ENCODE measurements at places on chromosomes 11 and 22.

GRCh38 chr22:19442166-19442565, 5.3 kb downstream of the C22orf39 start:
- DNase-seq = no peak

DNA sequence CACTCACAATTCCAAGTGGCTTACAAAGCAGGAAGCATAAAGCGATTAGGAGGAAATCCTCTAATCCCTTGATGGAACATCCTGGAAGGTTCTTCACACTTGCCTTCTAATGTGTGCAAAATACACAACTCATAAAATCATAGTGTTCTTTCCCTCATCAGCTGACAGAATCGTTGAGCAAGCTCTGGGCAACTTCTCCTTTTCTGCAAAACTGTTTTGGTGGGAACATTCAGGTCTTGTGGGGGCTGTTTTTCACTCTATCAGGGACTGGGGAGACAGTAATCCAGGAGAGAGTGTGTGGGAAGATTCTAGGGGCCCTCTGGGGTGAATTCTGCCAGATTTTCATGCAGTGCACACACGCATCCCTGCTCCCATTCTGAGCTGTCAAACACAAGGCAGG, 53.2 kb downstream of the IRAG1 start:
- no peak for DNase-seq

GRCh38 chr11:30653606-30654005, 67.5 kb upstream of the MPPED2 start:
- no peak for DNase-seq

DNA sequence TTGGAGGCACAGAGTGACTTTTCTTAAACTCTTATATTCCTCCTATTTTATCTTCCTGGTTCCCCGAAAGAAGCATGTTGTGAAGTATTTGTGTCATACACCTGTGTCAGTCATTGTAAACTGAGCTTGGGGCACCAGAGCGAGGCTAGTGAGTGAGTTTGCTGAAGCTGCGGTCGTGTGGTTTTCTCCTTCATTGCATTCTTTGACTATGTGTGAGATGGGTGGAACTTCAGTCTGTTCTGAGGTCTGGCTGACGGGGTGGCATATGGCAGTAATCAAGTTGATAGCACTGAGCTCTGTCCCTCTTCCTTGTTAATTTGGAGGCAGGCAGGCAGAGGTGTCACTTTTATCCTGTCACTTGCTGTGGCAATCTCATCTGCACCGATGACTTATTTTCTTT, 4.2 kb downstream of the VPS26B start:
- peak; percentile 45 for DNase-seq

DNA sequence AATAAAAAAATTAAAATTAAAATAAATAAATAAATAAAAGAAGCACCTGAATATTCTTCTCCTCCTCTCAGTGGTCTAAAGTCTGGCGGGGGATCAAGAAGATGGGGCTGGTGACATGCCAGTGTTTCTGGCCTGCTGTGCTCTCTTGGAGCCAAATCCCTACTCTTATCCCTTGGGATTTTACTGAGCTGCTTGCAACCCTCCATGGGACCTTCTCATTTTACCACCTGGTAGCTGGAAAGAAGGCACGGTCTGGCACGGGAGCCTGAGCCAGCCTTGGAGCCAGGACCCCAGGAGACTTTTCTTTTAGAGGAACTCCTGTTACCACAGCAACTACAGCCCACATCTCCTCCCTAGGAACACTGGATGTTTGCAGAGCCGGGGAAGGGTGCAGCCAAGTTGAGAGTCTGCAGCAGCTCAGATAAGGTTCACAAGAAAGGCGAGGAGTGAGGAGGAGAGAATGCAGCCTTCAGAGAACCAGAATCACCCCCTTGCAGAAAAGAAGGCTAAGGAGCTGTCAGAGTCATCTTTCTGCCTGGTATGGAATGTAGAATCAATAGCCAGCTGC, 21.4 kb downstream of the CD6 start:
- no peak for DNase-seq

DNA sequence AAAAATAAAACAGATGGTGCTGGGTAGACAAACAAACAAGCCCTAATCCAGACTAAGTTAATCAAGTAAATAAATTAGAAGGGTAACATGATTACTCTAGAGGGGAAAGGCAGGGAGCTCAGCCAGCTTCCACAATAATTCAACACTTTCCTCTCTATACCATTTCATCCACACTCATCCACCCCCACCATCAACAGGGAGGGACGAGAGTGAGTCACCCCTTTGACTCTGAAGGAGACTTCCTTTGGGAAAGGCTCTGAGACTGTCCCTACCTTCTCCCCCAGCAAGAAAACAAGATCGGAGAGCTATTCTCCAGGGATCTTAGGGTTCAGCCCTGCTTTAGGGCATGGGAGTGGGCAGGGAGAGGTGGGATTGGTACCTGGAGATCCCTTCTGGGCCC, 33.1 kb downstream of the TRIM66 start:
- DNase-seq = no peak

DNA sequence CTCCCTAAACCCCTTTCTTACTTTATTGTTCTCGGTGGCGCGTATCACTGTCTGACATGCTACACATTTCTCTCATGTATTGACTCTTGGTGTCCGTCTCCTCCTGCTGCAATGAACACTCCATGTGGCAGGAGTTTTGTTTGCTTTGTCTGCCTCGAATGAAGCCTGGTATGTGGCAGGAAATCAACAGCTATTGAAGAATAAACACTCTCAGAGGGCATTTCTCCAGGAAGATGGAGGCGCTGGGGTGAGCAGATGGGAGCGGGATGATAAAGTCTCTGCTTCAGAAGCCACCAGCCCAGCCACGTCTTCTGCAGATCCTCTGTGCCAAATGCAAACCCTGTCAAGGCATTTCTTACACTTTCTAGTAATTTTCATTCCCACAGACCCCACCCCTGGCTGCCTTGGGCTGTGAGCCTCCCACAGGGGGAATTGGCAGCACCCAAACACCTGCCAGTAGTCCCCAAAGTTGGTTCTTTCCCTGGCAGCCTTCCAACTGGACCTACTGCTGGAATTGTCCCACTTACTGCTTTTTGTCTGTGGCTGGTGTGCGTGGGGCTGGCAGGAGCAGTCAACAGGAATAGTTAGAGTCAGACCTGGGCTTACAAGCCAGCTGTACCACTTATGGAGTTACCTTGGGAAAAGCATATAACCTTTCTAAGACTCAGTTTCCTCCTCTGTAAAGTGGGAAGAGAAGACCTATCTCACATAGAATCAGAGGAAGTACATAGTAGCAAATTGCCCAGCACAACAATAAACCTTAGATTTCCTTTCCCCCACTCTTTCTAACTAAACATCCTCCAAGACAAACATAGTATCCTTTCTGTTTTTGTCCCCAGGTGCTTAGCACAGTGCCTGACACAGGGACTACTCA, 13.3 kb upstream of the IL10RA start:
- no peak for DNase-seq

- DNase-seq = no peak
Observed at GRCh38 chr22:17712441-17712840, 61.8 kb downstream of the BID start.

- DNase-seq = peak; percentile 71
Observed at GRCh38 chr11:11843211-11843621, 1.4 kb downstream of the USP47 start.

Data from CD4-positive, alpha-beta T cell treated with Interleukin-21 for 1 hour (primary cell).